ENCODE measurements at places on chromosomes 3 and 15.
A peak's percentile ranks its signal among the peaks of the same experiment; 100 is the strongest.

- DNase-seq: peak; percentile 39
Measured at GRCh38 chr3:36416599-36416998, 36.3 kb downstream of the STAC start.

DNA sequence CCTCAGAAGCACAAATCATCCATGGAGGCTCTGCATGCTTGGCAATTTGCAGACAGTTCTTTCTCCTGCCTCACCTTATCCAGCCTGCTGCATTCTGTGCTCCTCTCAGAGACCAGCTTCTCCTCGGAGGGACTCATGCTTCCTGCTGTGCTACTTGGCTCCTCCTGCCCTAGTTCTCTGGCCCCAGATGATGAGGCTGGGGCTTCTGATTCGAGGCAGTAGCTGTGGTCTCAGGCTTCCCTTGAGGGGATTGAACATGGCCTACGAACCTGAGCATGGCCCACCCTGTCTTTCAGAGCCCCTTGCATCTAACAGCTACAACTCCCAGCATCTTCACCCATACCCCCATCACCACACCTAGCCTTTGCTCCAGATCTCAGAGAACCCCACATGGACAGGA, 6.7 kb downstream of the VIPR1 start:
- no peak for DNase-seq

GRCh38 chr3:78858910-78859309, 908.9 kb downstream of the ROBO1 start:
- no peak for DNase-seq

DNA sequence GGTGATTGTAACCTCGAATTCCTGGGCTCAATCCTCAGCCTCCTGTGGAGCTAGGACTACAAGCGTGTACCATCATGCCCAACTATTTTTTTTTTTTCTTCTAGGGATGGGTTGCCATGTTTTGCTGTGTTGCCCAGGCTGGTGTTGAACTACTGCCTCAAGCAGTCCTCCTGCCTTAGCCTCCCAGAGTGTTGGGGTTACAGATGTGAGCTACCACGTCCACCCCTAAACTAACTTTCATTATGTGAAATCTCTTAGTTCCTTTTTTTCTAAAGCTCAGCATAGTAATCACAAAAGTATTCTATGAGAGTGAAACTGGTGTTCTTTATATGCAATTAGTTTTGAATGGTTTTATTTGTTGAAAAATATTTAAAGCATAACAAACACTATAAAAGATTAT, 92.1 kb downstream of the XRN1 start:
- no peak for DNase-seq

DNA sequence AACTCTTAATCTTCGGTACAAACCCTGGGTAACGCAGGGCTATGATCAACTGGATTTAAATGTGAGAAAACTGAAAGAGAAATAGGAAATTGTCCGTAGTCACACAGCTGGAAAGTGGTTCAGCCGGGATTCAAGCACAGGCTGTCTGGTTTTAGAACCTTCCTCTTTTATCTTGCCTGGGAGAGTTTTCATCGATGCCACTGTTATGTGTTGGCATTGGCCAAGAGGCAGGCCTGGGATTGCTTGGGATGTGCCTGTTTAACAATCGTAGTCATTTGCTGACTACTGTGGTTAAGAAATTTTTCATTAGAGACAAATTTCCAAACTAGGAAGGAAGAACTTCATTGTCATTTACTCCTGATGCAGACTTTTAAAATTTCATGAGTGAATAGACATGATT, 4.3 kb downstream of the MCTP2 start:
- DNase-seq: no peak

GRCh38 chr15:88897456-88898194, 2.3 kb upstream of the HAPLN3 start:
- DNase-seq: peak; percentile 75

- no peak for DNase-seq
Measured at GRCh38 chr3:182259579-182259978, 533.7 kb upstream of the ATP11B start.

- no peak for DNase-seq
Measured at GRCh38 chr3:28348265-28348628, 274 bp upstream of the ZCWPW2 start.

DNA sequence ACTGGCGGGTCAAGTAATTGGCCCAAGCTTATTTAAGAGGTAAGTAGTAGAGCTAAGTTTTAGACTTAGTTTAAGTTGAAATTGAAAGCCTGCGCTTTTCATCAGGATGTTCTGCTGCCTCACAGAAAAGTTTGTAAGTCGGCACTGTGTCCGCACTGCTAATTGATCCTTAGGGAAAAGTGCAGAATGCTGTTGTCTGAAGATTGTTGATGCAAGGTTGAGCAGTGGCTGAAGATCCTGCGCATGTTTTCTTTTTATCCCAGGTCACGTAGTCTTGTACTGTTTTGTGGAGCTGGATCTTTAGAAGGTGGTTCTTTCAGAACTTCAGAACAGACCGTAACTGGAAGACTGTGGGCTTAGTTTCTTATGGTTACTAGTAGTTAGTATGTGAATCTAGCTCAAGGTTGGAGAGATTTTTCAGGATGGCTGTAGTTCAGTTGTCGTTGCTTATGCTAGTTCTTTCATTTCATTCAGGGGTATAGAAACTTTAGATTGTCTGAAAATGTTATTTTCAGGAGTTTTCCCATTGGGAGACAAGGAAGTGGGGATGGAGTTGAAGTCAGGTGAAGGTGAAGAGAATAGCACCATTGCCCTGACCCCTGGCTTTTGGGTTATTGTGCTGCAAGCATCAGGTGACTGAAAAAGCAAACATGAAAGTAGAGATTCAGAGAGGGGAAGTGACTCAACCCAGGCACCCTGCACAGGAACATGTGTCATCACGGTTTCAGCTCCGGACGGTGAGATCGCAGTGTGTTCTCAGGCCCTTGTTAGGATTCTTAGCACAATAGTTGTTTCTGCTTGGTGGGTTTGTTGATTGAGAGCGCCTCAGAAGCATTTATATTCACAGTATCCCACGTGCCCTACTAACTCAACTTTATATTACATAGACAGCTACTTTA, 32.8 kb downstream of the AKAP13 start:
- DNase-seq: peak; percentile 25

- DNase-seq: no peak
Measured at GRCh38 chr3:46090161-46090591, 62.9 kb upstream of the XCR1 start.

GRCh38 chr3:130263708-130264107, 81.8 kb upstream of the COL6A5 start:
- DNase-seq: no peak

- DNase-seq: no peak
Measured at GRCh38 chr3:145272684-145273083, 888.3 kb downstream of the PLOD2 start.

DNA sequence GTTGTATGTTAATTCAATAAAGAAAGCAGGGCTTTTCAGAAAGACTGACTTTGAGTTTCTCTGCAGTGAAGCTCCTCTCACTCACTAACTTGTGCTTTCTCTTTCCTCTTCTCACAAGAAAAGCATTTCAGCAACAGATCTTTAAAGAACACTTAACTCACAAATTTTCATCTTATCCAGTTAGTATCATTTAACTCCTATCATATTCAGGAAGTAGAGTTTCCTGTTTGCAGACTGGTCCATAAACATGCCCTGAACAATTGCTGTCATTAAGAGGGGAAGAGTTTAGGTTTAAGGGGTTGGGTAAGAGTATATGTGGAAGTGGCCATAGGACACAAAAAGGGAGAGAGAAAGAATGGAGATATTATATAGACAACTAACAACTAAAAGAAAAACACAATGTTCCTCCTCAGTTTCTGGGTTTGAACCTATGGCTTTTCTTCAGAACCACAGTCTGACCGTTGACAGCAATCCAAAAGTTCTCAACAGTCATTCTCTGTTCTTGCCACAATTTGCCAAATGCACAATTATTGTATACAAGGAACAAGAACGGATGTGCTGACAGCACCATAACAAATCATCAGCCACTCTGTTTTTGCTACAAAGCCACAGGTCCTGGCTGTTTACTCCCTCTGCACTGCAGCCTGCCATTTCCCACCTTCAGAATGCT, 63.9 kb downstream of the CHAC1 start:
- no peak for DNase-seq

DNA sequence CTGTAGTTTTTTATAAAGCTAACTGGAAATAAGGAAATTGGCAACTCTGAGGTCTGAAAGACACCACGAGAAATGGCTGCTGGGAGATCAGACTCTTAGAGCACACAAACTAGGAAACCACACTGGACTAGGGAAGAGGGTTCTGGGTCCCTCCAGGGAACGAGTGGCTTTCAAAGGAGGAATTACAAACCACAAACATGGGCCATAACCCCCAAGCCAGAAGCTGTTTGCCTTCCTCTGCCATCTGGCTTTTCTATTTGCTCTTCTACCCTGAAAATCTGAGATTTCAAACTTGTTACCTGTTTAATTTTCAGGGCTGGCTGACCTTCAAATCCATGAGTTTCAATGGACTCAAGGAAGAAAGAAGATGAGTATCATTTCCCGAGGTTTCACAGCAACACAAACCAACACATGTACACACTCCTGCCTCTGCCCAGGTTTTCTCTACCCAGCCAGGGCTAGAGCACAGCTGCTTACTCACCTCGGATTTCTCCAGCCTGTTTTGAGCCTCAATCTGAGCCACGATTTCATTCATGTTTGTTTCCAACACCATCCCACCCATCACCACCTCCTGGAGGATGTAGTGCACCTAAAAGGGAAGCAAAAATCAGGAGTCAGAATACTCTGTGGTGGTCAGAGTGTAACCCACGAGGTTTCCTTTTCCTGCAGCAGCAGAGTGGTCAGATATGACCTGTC, 22.6 kb upstream of the ANPEP start:
- DNase-seq: no peak

DNA sequence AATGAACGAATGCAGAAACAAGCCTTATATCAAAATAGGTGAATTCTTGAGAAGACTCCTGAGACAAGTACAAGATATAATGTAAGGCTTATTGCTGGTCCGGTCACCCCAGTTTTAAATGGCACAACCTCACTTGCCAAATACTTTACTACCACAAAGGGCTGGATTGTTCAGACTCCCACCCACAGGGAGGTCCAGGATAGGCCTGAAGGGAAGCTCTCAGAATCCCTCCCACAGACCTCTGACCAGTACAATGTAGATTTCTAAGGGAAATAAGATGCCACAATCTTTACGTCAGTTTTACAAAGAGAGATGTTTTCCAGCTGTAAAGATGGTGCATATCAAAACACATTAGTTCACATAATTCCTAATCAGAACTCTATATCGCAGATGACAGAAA, 577.7 kb upstream of the ADAMTS9 start:
- no peak for DNase-seq

DNA sequence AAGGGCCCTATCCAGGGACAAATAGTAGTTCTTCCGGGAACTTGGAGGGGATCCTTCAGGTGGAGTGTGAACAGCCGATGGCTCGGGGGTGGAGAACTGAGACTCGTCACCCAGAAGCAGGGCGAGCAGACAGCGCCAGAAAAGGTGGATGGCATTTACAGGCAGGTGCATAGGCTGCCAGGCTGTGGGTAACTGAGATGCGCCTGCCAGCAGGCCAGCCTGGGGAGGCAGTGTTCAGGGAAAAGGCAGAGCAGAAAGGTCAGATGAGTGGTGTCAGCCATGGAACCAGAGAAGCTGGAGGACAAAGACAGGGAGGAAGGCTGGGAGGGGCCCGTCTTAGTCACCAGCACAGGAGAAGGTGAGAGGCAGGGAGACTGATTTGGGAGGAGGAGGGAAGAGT, 53.0 kb upstream of the SEC22A start:
- DNase-seq: no peak

DNA sequence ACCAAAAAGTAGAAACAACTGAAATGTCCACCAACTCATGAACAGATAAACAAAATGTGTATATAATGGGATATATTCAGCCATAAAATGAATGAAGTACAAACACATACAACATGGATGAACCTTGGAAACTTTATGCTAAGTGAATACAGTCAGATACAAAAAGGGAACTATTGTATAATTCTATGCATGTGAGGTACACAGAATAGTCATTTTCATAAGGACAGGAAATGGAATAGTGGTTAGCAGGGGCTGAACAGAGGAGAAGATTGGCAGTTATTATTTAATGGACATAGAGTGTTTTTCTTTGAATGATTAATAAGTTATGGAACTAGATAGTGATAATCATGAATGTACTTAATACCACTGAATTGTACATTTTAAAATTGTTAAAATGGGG, 20.0 kb upstream of the TRANK1 start:
- no peak for DNase-seq

DNA sequence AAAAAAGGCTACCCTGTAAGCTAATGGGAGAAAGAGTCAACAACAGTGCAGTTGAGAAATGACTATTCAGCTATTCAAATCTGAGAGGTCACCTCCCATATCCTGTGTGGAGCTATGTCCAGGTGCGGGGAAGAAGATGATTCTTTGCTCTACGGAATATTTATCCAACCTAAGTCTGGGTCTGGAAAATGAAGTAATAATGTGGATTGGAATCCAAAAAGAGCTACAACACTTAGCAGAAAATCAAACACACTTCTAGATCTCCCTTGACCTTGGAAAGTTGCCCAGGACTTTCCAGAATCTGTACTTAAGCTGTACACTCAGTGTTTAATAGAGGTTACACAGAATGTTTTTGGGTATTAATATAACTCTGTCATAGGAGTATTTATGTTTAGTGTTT, 251.9 kb downstream of the NAALADL2 start:
- no peak for DNase-seq

GRCh38 chr15:101048176-101048575, 129.0 kb downstream of the LRRK1 start:
- DNase-seq: no peak

GRCh38 chr15:93348711-93349545, 259.9 kb upstream of the RGMA start:
- DNase-seq: no peak

GRCh38 chr15:101535170-101535902, 45.8 kb upstream of the PCSK6 start:
- no peak for DNase-seq

DNA sequence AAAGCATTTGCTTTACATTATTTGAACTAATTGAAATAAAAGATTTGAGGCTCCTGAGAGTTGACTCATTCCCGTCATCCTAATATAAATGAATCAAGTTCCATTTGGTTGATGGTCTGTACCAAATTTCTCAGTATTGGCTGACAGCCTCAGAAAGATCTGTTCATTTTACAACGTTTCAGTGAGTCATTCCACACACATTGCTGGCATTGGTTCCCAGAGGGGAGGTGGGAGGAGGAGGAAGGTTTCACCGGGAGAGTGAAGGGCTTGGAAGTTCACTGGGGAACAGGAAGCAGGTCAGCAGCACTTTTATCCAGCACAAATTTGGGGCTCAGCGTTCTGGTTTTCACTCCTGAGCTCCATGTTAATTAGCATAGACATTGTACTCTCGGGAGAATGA, 176.7 kb upstream of the CADPS start:
- DNase-seq: no peak

DNA sequence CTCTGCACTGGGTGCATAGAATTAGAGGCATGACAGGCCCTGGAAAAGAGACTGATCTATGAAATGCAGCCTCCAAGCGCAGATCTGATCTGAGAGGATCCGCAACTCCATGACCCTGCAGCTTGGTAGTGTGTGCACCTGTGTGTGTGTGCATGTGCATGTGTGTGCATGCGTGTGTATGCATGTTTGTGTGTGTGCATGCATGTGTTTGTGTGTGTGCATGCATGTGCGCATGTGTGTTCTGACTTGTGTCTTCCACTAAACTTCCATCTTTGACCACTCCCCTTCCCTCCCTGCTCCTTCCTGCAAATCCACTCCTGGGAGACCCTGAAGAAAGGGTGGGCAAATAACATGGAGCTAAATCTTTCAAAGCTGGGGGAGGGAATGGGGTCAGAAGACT, 256.9 kb downstream of the PLCL2 start:
- DNase-seq: no peak

GRCh38 chr3:119400466-119400865, 62.9 kb downstream of the TMEM39A start:
- no peak for DNase-seq

- DNase-seq: no peak
Measured at GRCh38 chr3:66692766-66693150, 191.9 kb upstream of the LRIG1 start.

All from OCI-M1 (cell line).